CD4-positive, alpha-beta T cell treated with Interleukin-10 for 1 hour (primary cell): ENCODE measurements at places on chromosomes 4 and X.

DNA sequence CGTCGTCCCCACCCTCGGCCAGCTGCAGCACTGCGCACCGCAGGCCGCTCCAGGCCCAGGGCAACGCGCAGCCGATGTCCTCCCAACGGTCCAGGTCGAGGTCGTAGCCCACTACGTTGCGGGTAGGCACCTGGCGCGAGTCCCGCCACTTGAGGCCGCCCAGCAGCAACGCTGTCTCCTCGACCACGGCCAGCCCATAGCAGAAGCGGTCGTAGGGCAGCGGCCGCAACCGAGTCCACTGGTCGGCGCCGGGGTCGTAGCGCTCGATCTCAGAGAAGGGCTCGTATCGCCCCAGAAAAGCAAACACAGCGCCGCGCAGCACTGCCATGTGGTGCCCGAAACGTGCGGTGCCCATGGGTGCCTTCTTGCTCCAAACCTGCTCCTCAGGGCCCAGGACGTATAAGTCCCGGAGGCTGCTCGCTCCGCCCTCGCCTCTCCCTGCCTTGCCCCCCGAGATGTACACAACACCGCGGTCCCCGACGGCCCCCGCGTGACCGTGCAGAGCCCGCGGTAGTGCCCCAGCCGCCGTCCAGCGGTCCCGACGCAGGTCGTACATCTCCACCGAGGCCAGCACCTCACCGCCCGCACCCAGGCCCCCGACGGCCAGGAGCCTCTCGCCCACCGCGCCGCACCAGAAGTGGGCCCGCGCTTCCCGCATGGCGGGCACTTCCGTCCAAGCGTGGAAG is 2.1 kb downstream of the KLHL34 start:
- DNase-seq = no peak

- DNase-seq = no peak
Observed at GRCh38 chr4:24053934-24054333, 164.1 kb upstream of the PPARGC1A start.

DNA sequence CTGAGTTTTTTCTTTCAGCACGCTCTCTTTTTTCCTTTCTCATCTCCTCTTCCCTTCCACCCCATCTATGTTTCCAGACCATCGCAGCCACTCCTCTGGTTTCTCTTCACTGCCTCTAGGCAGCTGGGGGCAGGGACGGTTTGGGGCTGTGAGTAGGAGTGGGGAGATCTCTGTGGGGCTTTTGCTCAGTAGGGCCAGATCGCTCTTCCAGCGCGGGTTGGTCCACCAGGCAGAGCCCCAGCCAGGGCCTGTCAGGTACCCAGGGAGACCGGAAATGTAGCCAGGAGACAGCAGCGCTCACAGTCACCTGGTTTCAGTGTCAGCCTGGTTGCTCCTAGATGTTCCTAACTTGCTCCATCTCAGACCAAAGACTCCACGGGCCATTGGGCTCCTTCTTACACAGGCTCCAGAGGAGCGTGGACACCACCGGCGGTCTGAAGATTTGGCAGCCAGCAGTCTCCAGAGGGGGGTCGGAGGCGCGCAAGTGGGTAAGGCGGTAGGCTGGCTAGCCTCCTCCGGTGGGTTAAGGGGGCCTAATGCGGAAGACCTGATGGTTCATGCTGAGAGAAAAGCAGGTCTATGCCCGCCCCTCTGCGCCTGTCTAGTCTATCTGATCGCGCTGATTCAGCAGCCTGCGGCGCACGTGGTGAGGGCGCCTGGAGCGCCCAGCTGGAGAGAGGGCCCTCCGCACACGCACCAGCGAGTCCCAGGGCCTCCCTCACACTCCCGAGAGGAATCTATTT is 1.8 kb downstream of the FGF5 start:
- DNase-seq = no peak

- DNase-seq = no peak
Observed at GRCh38 chr4:57090079-57090478, 20.1 kb downstream of the IGFBP7 start.

DNA sequence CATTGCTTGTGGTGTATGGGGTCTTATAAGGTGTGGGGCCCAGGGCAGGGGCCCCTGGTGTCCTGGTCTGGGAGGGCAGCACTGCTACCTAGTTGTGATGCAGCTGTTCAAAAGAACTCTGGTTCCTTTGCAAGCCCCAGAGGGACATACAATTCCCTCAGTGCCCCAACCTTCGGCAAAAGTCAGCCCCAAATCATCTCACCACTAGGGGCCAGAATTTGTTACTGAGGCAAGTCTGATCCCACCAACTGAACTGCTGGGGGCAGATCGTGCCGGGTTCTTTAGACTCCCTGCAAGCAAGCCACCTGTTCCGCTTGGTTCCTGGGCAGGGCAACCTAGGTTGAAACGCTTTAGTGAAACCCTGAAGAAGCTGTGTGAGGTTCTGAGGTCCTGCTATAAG is 180.1 kb upstream of the S100G start:
- no peak for DNase-seq

- no peak for DNase-seq
Observed at GRCh38 chr4:125116431-125116830, 198.3 kb upstream of the FAT4 start.

GRCh38 chr4:184666670-184667069 is 17.1 kb downstream of the PRIMPOL start:
- no peak for DNase-seq

GRCh38 chr4:13541720-13542576 is 2.4 kb downstream of the NKX3-2 start:
- peak; percentile 33 for DNase-seq

- no peak for DNase-seq
Observed at GRCh38 chr4:109410776-109411175, 22.8 kb upstream of the SEC24B start.

DNA sequence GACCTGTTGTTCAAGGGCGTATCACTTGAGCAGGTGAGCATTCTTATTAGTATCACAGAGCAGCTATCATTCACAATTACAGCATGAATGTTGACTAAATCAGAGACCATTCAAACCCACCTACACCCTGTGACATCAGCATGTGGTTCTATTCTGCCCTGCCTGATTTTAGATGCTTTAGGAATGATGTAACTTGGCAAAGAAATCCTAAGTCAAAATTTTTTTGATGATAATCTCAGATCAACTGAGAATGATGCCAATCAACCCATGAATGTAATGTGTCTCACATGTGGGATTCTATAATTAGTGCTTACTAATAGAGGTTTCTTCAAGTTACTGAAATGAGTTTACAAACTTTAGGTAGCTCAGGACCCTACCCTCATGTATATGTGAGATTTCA is 13.4 kb upstream of the CHIC2 start:
- DNase-seq = no peak

DNA sequence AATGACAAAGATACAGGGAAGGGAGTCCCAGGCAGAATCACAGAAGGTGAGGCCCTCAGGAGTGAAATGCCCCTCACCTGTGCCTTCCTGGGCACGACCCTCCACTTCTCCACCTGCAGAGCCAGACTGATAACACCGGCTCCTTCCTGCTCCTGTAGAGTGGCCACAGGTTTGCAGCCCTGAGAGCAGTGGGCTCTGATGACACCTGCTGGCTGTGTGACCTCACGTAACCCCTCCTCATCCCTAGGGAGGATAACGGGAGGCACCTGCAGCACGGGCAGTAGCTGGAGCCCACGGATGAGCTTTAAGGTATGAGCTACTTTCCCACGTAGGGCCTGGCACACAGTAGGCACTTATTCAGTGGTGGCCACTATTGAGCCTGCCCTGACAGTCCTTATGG is 25.5 kb upstream of the MAN2B2 start:
- no peak for DNase-seq

DNA sequence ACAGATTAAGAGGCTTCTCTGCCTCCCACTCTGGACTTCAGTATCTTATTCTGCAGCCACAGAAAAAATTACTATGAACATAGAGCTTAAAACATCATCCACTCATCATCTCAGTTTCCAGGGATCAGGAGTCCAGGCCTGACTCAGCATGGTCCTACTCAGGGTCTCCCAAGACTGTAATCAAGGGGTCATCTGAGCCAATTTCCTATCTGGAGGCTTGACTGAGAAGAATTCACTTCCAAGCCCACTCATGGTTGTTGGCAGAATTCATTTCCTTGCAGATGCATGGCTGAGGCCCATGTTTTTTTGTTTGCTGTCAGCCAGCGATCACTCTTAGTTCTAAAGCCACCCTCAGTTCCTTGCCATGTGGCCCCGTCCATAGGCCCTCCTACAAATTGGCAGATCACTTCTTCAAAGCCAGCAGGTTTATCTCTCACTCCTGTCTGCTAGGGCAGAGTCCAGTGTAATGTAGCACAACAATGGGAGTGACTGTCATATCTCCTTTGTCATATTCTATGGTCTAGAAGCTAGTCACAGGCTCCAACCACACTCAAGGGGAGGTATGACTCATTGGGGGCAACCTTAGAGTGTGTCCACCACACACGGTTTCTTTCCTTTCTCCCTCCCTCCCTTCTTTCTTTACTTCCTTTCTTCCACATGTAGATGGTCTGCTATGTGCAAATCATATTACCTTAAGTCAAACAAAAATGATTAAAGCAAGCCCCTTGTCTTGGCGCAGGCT is 251.6 kb downstream of the QDPR start:
- DNase-seq = no peak

GRCh38 chr4:113502476-113502875 is 259.1 kb downstream of the CAMK2D start:
- no peak for DNase-seq

DNA sequence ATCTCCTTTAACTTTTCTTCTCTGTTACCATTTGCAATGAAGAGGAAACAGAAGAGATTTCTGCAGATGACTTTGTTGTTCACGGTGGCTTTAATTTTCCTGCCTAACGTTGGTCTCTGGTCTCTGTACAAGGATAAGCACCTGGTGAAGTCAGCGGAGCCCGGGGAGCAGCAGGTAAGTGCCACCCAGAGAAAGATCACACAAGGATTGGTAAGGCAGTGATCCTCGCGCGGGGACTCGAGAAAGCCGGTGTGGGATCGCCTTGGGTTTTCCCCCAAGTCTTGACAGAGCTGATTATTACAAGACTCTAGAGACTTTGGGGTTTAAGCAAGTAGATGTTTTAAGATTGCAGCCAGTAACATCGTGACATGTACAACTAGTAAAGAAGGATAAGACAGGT is 1.3 kb downstream of the GALNTL6 start:
- no peak for DNase-seq

DNA sequence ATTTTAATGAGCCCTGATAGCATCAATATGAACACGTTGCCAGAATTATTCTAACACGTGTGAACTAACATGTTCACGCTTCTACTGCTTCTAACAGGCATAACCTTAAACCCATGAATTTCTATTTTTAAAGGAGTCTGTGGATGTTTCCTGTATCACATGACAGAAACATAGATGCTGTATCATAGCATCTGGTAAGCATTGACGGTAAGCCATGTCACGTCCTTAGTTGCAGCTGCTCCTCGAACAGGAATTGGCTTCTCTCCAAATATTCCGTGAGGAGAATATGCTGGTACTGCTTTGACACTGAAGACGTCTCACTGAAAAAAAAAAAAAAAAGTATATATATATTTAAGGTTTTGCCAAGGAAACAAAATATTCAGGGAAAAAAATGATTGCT is 105.1 kb upstream of the MXRA5 start:
- no peak for DNase-seq

DNA sequence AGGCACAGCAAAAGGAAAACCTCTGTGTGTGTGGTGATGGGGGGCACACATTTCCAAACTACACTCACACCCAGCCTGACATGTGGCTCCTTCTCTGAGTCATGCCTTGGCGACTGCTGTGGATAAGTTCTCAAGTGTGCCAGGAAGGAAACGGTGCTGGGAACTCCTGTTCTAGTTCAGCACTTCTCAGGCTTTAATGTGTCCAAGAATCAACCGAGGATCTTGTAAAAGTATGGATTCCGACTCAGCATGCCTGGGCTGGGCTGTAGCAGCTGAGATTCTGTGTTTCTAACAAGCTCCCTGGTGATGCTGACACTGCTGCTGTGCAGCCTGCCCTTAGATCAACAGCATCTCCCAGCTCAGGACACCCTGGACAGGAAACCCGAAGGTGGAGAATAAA is 20.2 kb downstream of the CLNK start:
- DNase-seq = no peak

DNA sequence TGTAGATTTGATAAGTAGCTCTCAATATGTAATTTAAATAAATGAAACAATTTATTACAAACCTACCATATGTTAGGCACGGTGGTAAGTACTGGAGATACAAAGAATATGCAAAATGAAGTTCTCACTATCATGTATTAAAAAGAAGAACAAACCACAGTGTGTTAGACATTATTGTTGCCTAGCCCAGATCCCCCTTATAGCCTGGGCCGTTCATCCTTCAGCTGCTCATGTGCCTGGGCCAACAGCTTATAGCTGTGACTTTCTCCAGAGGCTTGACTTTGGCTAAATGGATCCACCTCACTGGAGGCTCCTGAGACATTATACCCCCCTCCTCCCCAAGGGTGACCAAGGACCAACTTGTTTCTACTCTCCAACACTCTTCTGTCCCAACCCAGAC is 29.8 kb upstream of the CCNG2 start:
- no peak for DNase-seq

DNA sequence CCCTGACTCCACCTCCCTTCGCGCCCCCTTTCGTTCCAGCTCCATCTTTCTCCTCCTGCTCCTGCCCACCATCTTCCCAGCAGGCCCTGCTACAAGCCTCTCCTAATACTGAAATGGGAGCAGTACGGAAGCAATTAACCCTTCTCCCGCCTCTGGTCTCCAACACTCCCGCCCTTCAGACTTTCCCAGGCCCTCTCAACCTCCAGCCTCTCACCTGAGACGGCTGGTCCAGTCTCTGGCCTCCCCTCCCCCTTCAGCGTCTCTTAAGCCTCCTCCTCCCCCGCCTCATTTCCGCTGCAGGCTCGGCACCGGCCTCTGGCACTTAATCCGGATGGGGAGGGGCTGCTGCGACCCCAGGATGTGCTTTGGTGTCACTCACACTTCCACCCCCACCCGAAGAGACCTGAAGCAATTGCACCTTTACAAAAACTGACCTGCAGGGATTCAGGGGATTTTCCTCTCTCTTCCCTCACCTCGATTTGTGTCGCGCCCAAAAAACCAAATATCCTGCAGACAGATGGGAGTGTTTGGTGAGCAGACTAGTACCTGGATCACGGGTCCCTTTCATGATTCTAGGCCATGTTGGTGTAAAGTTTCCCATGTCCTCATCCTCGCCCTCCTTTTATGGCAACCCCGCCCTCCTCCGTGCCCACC is 657 bp downstream of the TCEAL8 start:
- peak; percentile 47 for DNase-seq

DNA sequence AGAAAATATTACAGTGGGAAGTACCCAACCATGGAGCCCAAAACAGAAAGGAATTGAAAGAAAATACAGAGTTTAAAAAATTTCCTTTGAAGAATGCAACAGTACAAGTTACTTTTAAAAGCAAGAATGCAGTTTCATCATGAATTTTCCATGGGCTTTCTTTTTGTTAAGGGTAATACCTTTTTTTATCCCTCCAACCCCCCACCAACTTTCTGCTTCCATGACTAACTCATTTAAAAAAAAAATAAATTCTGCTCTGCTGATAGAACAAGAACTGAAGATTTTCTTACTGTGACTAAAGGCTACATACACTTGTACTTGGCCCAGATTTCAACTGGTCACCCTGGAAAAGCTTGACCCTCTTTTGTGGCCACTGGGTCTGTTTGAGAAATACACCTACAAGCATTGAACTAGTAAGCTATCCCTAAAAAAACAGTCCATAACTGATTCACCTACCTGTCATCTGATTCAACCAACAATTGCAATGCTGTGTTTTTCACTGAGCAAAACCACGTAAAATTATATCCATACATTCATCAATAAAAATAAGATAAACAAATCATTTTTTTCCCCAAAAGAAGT is 214.2 kb downstream of the NSUN7 start:
- no peak for DNase-seq

- DNase-seq = no peak
Observed at GRCh38 chrX:102723456-102723855, 2.9 kb downstream of the GPRASP3 start.
